HT1080 (cell line): ENCODE measurements at places on chromosomes 12 and 14.

- peak; percentile 31 for DNase-seq
These were observed 75.4 kb upstream of the PWP1 start for GRCh38 chr12:107610021-107610859.

GRCh38 chr14:106417224-106418049 lies 891.1 kb downstream of the TMEM121 start:
- DNase-seq: peak; percentile 65

GRCh38 chr14:44606576-44606975 lies 99.5 kb upstream of the FSCB start:
- DNase-seq: no peak

- no peak for DNase-seq
These were observed 6.4 kb upstream of the A2M start for GRCh38 chr12:9122091-9122609.

DNA sequence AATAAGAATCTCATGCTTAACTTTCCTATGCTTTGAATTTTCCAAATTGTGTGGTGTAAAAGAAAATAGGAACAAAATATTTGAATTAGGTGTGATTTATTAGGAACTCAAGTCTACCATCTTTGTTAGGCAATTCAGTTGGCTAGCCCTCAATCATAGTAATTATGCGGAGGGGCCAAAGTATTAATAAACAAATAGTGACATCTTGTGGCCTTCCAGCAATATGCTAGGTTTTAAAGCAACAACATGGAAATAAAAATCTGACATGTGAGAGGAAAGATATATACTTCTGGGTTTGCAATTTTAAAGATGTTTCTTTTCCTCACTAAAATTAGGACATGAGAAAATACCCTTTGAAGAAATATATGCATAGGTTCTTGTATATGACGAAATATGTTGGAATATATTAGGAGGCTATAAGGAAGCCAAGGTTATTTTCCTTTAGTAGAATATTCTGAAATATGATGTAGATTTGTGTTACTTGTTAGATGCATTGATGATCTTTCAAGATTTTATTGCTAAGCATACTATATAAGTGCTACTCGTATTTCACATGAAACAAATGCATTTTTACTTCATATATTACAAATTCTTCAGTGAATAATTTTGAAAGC lies 200.4 kb downstream of the PTPRO start:
- peak; percentile 26 for DNase-seq

- no peak for DNase-seq
These were observed 45.7 kb downstream of the TRAFD1 start for GRCh38 chr12:112170971-112171596.

GRCh38 chr14:25841226-25841625 lies 756.6 kb downstream of the NOVA1 start:
- no peak for DNase-seq

DNA sequence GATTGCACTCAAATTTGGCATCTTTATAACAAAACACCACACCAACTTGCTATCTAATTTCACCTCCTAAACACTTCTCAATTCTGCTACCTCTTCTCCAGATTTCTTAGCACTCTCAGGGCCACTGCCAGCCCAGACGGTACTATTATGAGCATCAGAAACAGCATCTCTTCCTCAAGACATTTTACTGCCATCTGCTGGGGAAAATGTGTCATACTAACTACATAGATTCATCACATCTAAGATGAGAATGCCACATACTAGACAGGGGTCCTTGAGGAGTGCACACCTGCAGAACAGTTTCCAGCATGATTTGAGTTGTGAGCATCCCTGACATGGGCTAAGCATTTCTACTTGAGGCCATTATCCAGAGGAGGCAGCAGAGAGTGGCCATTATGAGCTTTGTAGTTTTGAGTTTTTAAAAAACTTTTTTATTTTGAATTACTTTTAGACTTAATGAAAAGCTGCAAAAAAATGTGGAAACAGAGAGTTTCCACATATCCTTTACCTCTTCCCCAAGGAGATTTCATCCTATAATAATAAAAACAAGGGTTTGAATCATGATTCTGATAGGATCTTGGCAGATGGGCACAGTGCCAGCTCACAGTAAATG lies 15.1 kb upstream of the GRIP1 start:
- peak; percentile 72 for DNase-seq

- no peak for DNase-seq
These were observed 839 bp downstream of the GSG1 start for GRCh38 chr12:13102461-13103195.

GRCh38 chr12:4320497-4320852 lies 538 bp upstream of the TIGAR start:
- DNase-seq: no peak

- no peak for DNase-seq
These were observed 74.9 kb downstream of the VWF start for GRCh38 chr12:6049587-6049986.

DNA sequence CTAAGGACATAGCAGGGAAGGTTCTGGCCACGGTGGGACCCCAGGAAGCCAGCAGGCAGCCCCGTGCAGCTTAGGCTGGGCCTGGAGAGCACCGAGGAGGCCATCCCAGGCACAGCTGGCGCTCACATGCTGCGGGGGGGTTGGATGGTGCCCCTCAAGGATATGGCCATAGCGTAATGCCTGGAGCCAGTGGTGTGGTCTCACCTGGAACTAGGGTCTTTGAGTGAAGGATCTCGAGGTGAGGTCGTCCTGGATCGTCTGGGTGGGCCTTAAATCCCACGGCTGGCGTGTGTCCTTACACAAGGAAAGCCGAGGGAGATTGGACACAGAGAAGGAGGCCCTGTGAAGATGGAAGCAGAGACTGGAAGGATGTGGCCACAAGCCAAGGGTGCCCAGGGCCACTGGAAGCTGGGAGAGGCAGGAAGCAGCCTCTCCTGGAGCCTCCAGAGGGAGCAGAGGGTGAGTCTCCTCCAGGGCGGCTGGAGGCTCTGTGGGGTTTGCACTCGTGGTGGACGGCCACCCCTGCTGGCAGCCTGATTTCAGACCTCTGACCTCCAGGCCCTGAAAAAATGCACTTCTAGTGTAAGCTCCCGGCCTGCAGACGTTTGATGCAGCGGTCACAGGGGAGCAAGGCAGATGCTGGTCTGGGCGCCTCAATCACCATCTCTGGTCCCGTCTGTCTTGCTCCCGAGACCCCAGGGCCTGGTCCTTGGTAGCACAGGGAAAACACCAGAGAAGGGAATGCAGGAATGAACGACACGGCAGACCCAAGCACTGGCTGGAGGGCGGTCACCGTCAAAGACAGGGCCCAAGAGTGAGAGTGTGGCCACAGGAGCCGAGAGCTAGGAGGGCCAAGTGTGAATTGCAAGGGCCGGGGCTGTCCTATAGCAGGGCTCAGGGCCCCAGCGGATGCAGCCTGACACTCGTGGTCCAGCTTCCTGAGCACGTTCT lies 218.6 kb downstream of the KIF26A start:
- no peak for DNase-seq

DNA sequence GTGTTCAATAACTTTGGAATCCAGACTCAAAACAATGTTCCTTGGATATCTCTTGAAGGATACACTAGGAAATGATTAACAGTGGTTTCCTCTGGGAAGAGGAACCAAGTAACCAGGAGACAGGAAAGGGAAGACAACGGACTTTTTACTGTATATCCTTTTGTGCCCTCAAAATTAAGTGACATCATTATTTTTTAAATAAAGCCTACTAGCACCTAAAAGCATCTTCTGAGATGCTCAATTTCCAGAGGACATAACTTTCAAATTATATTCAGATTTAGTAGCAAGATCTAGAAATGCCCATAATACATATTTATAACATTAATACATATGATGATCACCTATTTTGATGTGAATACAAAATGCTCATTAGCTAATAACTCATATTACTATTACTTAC lies 6.5 kb downstream of the HECTD1 start:
- no peak for DNase-seq

DNA sequence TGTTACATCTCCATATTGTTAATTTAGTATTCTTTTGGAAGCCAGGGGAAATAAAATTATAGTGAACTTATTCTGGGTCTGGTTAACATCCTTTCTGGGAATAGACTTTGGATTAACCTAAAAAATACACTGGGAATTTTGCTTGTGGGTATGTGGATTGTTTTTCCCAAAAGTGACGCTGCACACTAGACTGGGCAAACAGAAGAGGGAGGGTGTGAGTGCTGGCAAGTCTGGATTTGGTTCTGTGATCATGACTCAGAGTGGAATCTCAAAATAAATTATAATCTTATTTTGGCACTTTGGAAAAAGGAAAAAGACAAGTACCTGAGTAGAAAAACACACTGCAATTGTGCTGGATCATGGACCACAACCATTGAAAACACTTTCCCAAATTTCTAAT lies 15.2 kb upstream of the LUM start:
- DNase-seq: no peak

- DNase-seq: no peak
These were observed 5.0 kb upstream of the RFLNA start for GRCh38 chr12:124289634-124290600.

GRCh38 chr14:69364378-69364777 lies 33.7 kb downstream of the ERH start:
- no peak for DNase-seq

DNA sequence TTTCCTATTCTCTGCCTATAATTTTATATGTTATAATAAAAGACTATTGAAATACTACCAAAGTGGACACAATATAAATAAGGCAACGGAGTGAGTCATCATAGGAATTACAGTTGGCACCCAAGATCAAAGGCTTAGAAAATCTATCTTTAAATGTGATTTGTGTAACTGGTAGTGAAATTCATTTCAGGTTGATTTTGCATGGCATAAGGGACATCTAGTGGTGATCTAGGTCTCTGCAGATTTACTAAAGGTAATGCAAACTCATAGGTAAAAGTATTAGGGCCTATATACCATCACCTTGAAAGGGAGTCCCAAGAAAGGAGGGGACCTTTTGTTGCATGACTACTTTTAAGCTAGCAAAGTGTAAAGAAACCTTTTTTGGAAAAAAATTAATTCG lies 527.2 kb downstream of the NRXN3 start:
- peak; percentile 24 for DNase-seq

DNA sequence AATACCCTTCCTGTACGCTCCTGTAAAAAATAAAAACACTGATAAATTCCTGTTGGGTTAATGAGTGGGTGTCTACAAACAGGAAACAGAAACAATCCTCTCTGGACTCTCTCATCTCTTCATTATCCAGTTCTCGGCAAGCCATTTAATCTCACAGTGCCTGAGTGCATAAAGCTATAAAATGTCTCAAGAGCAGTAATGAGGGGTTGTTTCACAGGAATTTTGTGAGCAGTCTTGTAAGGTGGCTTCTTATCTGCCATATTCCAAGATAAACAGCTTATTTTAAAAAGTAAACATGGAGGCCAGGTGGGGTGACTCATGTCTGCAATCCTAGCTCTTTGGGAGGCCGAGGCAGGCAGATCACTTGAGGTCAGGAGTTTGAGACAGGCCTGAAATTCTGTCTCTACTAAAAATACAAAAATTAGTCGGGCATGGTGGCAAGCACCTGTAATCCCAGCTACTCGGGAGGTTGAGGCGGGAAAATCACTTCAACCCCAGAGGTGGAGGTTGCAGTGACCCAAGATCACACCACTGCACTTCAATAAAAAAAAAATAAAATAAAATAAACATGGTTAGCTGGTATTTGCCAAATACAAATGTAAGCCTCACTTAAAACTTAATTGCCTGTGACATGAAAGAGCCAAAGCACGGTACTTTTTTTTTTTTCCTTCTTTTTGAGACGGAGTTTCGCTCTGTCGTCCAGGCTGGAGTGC lies 54.0 kb downstream of the CLIP1 start:
- DNase-seq: peak; percentile 37

DNA sequence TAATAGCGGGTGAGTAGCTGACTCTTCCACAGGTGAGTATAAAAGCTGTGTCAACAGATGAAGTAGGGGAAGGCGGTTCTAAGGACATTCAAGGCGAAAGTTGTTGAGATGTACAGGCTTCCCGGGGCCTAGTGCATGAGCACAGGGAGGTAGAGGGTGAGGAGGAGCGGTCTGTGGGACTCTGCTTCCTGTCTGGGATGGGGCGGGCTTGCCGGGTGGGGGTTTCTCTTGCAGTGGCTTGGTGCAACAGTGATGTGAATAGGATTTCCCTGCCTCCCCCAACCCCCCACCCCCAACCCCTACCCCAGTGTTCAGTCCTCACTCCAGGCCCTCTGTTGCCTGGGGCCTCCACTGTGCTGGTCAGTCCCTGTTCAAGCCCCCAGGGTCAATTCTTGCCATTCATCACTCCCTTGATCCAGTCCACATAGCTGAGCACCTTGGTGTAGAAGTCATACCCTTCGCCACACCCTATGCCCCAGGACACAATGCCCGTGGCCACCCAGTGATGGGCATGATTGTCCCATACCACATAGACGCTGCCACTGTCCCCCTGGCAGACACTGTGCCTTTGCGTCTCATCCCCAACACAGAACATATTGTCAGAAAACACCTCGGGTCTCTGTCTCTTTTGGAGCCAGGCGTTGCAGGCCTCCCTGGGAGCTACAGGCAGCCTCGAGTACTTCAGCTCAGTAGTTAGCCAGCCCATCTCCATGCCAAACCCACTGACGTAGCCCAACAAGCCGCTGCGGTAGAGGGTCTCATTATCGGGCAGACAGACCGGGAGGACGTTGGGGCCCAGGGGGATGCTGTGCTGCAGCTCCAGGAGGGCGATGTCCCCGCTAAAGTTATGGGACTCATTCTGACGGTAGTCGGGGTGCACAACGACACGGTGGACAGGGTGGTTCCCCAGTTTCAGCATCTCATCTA lies 4.0 kb upstream of the C1R start:
- no peak for DNase-seq

- no peak for DNase-seq
These were observed 8.2 kb upstream of the BATF start for GRCh38 chr14:75513911-75514672.

DNA sequence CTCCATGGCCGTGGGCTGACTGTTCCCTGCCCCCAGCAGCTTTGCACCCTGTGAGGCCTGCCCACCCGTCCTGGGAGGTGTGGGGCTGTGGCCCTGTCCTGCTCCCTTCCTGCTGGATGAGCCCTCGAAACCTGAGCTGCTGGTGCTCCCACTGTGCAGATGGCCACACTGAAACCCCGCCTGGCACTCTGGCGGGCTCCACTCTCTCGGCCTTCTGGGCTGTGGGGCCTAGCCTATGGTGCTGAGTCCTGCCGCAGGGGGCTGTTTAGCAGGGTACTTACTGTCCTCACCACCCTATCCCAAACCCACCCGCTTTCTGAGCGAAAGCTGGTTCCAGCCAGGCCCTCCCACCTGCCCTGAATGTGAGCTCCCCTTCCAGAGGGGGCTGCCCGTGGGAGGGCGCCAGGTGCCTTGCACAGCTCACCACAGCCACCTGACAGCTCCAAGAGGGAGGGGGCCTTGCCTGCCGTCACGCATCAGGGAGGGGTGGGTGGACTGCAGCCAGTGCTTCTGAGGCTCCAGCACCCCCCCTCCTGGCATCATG lies 7.3 kb downstream of the SLC25A47 start:
- DNase-seq: no peak

- DNase-seq: peak; percentile 1
These were observed 330.7 kb upstream of the DCN start for GRCh38 chr12:91513313-91513712.
